AG08395 (cell line): ENCODE measurements at places on chromosomes 4 and X.

DNA sequence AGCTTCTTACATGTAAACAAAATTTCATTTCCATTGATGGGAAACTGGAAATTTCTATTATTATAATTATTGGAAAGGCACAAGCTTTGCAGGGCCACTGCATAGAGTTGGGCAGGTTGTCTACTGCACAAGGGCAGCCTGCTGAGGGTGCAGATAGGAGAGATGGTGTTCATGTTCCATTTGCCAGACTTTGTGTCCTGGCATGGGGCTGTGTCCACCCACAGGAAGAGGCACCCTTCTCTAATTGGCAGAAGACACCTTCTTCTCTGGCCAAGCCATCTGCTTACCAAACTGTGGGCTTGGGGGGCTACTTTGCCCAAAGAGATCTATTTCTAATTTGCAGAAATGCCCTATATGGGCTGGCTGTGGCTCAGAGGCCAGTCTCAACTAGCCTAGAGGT is 140.7 kb downstream of the GATB start:
- no peak for DNase-seq

GRCh38 chr4:159016593-159017024 is 86.3 kb upstream of the RAPGEF2 start:
- DNase-seq, result no peak

DNA sequence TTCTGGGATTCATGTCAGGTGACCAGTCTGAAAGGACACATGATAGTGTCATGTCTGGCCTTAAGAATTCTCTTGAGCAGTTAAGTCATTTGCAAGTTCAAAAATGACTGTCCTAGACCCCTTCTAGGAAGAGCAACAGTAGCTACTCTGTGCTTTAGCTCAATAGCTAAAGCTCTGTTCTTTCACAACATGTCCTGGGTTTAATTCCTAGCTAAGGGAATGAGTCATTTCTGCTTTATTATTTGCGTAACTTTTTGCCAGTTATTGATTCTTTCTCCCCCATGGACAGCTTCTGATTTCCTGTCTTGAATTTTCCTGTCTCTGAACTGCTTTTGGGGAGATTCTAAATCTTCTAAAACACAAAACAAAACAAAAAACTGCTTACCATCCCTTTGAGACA is 1055.8 kb upstream of the DIAPH2 start:
- DNase-seq, result no peak

- no peak for DNase-seq
Measured at GRCh38 chrX:32592786-32593185, 618.6 kb downstream of the DMD start.

DNA sequence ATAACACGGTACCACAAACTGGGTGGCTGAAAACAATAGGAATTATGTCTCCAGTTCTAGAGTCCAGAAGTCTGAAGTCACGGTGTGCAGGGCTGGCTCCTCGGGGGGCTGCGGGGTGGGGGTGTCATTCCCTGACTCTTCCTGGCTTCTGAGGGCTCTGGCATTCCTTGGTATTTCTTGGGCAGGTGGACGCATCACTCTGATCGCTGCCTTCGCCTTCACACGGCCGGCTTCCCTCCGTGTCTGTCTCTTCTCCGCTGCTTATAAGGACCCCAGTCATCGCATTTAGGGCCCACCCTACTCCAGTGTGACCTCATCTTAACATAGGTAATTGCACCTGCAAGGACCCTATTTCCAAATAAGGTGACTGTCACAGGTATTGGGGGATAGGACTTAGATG is 134.6 kb downstream of the CPZ start:
- DNase-seq, result no peak

DNA sequence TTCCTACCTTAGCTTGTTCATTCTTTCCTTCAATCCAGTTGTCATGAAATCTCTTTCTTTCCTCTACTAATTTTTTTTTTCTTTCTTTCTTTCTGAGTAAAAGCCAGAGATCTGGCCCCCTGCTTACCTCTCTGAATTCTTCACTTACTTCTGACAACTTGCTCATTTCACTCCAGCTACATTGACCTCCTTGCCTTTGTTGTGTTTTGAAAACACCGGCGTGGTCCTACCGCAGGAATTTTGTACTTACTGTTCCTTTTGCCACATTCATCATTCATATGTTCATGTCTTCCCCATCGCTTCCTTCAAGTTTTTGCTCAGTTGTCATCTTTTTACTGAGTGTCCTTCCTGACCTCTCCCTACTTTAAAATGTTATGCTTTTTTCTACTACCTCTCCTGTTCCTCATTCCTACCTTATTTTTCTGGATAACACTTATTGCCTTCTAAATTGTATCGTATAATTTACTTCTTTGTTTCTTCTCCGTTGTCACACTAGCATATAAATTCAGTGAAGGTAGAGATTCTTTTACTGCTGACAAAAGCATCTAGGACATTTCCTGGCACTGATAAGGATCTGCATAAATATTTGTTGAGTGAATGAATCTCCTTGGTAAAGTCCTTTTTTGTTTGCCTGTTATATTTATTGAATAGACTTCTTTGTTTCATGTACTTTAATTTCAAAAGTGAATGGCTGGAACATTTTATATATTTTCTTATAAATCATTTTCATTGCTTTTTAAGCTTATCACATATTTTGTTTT is 74.4 kb downstream of the NFKB1 start:
- DNase-seq, result no peak

DNA sequence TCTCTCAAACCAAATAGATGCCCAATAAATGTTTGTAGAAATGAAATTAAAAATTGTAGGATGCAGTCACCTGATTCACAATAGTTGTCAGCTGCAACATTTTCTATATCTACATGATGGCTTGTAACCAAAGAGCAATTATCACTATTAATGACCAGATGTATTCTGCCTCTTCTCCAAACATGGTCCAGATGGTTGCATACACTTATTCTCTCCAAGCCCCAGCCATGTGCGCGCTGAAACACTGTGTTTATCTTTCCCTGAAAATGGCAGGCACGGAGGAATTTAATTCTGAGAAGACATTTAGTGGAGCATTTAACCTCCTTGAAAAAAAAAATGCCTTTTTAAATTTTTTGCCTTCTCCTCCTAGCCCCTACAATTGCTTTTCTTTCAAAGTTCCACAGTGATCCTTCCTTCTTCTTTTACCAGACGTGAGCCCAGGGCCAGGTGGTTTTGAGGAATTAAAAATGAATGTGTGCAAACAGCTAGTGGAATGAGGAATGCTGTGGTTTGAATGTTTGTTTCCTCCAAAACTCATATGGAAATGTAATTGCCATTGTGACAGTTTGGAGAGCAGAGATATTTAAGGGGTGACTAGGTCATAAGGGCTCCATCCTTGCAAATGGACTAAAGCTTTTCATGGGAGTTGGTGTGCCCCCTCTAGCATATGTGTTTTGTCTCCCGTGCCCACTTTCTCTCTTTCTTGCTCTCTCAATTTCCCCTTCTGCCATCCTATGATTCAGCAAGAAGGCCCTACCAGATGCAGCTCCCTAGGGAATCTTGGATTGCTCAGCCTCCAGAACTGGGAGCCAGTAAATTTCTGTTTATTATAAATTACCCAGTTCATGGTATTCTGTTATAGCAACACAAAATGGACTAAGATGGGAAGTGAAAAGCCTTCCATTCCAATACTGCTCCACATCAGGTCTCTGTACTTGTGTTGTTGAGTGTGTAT is 136.0 kb downstream of the GABRB1 start:
- DNase-seq, result no peak

GRCh38 chr4:37976991-37977470 is 16.8 kb downstream of the PTTG2 start:
- DNase-seq, result peak; percentile 69

DNA sequence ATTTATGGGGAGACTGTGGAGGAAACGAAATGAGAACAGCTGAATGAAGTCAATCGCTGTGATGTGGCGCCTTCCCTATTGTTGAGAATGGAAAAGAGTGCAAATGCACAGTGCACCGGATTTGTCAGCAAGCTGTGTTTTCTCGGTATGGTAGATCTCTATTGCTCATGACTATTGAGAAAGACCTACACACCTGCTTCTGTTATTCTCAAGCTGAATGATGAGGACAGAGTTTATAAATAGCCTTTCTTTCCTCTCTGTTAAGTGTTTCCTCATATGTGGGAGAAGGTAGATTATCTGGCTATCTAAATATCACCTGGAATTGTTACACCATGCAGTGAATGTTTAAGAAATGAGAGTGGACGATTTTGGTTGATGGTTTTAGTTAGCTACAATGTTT is 650.7 kb downstream of the IL1RAPL1 start:
- no peak for DNase-seq

GRCh38 chrX:104113222-104113965 is 1.1 kb downstream of the ZCCHC18 start:
- DNase-seq, result peak; percentile 29

- DNase-seq, result peak; percentile 30
Measured at GRCh38 chr4:54683616-54684346, 26.0 kb downstream of the KIT start.

DNA sequence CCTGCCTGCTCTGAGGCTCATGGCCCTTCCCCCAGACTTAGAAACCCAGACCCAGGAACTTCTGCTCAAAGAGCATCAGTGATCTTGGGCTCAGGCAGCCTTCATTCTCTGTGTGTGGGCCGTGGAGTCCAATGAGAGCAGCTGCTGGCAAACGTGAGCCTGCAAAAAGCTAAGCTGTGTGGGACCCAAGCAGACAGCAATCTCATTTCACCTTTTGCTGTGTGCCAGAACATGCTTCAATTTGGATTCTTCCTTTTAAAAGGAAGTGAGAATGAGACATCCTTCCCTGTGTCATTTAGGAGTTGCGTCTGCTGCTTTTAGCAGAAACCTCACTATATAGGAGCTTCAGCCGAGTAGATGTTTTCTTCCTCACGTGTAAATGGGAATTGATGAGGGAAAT is 238.5 kb downstream of the EVC2 start:
- no peak for DNase-seq

- DNase-seq, result no peak
Measured at GRCh38 chrX:112761242-112762207, 79.1 kb downstream of the AMOT start.

GRCh38 chrX:105823092-105823455 is 735 bp downstream of the NRK start:
- DNase-seq, result no peak

GRCh38 chrX:105282077-105282476 is 61.6 kb upstream of the TEX13A start:
- no peak for DNase-seq

DNA sequence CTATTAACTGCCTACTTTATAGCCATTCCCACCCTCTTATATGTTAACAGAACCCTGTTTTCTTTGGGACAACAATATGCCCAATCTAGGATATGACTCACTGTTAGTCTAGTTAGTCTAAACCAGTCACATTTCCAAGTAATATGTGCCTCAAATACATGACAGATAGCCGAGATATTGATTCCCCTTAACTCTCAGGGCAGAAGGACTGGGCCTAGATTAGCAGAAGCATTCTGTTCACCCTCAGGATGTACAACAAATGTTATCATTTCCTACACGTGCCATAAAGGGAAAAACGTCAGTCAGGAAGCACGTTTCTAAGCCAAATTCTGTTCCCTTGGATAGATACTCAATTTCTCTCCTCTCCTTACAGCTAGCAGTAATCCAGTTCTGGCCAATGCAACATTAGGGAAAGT is 114.1 kb downstream of the SLC10A7 start:
- no peak for DNase-seq

DNA sequence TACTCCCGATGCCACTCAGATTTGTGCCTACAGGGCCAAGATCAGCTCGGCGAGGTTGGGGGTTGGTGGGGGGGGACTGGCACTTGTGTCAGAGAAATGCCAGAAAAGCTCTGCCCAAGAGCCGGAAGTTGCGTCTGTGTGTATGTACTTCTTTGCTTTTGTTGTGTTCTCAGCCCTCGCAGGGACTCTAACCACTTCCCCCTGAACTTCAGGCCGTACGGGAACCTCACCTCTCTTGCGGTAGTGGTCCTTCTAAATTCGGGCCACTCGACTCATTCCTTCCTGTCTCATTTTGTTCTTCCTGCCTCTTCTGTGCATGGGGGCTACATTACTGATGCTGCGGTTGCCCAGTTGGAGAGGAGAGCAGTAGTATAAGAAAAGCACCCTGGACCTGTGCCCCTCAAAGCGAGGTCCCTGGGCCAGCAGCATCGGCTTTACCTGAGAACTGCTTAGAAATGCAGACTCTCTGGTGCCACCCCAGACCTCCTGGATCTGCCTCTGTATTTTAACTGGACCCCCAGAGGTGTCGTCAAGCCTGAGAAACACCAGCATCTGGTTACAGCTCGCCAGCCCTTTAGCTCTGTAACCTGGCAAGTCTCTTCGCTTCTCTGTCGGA is 146.3 kb upstream of the RPS6KA3 start:
- DNase-seq, result no peak

GRCh38 chr4:36719425-36719824 is 438.0 kb downstream of the DTHD1 start:
- no peak for DNase-seq

GRCh38 chrX:9164086-9164485 is 130.2 kb upstream of the FAM9B start:
- DNase-seq, result no peak

- DNase-seq, result no peak
Measured at GRCh38 chr4:177632481-177632880, 190.2 kb upstream of the AGA start.

GRCh38 chrX:48196745-48197201 is at the start of gene SSX5:
SSX5 (minus strand) TSS chrX:48196795; CDS start chrX:48195358, 1,437 bp downstream.
- DNase-seq, result no peak

- peak; percentile 97 for DNase-seq
Measured at GRCh38 chrX:49199906-49200771, at the start of gene SYP. SYP (minus strand) TSS chrX:49200193; CDS start chrX:49200186, 7 bp downstream.

GRCh38 chr4:37946503-37947179 is 13.6 kb upstream of the PTTG2 start:
- DNase-seq, result no peak

DNA sequence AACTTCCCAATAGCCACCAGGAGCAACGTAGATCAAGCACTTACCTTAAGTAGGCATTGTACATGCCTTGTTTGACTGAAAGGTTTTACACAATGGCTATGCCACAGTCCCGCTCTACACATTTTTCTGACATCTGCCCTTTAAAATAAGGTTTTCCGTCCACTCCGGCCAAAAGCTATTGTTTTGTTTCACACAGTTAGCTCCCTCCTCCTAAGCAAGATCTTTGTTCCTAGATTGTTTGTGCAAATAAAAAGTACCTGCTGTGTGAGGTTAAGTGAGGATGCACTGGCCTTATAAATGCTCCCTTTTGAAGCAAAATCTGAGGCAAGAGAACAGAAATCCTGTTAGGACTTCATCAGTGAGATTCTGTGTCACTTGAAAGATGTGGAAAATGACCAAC is 11.8 kb downstream of the SCD5 start:
- DNase-seq, result no peak

- no peak for DNase-seq
Measured at GRCh38 chrX:66919280-66919832, 280.5 kb upstream of the EDA2R start.

GRCh38 chr4:136246876-136247275 is 1285.4 kb downstream of the PCDH18 start:
- DNase-seq, result no peak

GRCh38 chr4:109294006-109294405 is 8.5 kb downstream of the COL25A1 start:
- DNase-seq, result no peak
